NCI-H2081 treated with DMSO at 0.1 percent for 48 hours (cell line): ENCODE measurements at places on chromosomes 16 and 17.

DNA sequence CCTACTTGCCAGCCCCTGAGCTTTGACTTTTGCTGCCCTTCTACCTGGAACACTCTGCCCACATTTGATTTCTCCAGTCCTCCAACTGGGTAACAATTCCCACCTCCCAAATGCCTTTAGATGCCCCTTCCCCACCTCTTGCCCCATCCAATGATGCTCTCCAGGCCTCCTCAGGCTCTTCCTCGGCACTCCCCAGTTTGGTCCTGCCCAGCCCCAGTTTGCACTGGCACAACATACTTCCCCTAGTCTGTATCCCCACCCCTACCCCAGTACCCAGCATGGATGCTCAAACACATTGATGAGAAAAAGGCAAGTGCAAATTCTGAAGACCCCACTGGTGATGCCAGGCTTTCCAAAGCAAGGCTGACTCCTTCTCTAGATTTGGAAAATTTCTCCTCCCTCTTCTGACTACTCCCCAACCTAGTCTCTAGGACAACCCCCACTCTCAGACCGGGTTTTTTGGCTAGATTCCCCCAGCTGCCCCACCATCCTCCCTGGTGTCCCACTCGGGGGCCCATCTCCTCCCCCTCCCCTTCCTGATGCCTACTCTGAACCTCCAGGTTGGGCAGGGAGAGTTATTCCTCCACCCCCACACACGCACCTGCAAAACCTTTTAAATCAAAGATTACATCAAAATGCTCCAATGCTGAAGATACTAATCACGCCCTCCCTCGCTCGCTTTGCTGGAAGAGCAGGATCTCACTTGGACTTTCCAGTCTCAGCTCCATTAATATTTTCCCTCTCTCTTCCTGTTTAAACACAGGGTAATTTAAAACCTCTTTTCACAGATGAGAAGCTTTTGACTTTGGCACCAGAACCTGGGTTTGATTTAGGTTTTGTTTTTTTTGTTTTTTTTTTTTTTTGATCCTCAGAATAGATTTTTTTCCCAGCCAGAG, 94.9 kb downstream of the TMEM132E start:
- no peak for DNase-seq

- no peak for DNase-seq
Observed at GRCh38 chr16:53198933-53199332, 144.1 kb downstream of the CHD9 start.

- DNase-seq = no peak
Observed at GRCh38 chr17:60747069-60747808, 69.6 kb downstream of the BCAS3 start.

DNA sequence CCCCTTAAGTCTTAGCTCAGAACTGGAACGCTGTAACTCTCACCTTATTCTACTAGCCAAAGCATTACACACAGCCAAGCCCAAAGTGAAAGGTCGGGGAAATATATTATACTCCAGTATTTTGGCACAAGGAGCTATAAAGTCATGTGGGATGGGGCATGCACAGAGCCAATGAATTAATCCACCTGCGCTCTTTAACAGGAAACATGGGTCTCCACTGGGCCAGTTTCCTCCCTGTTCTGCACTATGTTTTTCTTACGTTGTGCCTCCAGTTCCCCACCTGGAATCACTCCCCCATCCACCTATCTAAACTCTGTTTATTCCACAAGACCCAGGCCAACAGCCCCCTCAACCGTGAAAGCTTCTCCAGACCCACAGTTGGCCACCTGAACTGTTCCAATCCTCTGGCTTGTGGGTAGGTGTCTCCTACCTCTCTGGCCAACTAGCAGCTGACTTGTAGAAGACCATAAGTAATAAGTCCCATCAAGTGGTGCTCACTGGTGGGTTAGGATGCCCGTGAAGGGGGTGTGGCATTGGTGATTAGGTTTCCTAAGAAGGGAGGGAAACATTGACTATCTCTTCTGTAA, 286.9 kb downstream of the NPIPA8 start:
- DNase-seq = no peak

GRCh38 chr17:55238931-55239297, 25.8 kb upstream of the HLF start:
- no peak for DNase-seq

DNA sequence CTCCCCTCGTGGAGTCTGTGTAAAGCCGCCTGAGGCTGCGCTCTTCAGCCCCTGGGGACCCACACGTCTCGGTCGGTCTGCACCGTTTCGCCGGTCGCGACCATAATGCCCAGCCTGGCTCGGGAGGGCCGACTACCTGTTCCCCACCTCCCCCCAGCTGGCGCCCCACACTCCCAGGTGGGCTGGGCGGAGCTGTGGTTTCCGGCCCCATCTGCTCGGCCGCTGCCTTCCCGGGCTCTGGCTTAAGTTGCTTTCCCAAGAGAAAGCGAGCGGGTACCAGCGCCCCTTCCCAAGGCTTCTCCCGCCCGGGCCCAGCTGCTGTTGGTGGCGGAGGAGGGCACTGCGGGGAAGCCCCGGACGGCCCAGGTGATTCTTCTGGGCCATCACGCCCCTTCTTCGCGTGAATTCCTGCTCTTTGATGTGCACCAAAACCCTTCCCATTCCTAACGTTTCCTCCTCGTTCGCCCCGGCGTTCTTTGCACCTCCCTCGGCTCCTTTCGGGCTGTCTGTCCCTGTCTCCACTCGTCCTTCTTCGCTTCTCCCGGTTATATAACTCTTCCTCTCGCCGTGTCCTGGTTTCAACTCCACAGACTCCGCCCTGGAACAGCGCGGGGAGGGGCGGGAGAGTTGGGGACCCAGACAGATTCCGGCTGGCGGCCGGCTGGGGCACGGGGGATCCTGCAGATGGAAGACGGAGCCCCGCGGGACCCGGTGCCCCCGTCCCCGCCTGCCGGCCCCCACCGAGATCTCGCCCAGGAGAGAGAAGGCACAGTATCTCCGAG, 2.0 kb downstream of the KDM6B start:
- DNase-seq = no peak

- DNase-seq = no peak
Observed at GRCh38 chr17:65394811-65395472, 166.5 kb downstream of the AXIN2 start.

- no peak for DNase-seq
Observed at GRCh38 chr16:73697336-73697735, 599.3 kb upstream of the PSMD7 start.
